ENCODE measurements at places on chromosomes 1 and 21.

- DNase-seq: no peak
Measured at GRCh38 chr1:1274299-1274930, 761 bp upstream of the UBE2J2 start.

DNA sequence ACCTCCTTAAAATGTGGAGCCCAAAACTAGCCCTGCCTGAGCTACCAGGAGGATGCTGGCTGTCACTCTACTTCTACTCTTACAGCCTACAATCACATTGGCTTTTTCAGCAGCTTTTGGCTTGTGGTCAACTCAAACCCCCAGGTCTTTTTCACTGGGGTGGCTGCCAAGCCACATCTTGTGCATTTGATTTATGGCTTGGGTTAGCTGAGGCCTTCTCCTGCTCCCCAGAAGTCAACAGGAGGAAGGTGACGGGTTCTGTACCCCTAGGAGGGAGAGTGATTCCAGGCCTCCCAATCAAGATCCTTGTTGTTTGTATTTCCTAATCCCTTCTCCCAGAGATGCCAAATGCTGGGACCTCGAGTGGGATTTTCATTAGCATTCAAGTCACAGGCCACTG lies 124.3 kb downstream of the LACTBL1 start:
- no peak for DNase-seq

DNA sequence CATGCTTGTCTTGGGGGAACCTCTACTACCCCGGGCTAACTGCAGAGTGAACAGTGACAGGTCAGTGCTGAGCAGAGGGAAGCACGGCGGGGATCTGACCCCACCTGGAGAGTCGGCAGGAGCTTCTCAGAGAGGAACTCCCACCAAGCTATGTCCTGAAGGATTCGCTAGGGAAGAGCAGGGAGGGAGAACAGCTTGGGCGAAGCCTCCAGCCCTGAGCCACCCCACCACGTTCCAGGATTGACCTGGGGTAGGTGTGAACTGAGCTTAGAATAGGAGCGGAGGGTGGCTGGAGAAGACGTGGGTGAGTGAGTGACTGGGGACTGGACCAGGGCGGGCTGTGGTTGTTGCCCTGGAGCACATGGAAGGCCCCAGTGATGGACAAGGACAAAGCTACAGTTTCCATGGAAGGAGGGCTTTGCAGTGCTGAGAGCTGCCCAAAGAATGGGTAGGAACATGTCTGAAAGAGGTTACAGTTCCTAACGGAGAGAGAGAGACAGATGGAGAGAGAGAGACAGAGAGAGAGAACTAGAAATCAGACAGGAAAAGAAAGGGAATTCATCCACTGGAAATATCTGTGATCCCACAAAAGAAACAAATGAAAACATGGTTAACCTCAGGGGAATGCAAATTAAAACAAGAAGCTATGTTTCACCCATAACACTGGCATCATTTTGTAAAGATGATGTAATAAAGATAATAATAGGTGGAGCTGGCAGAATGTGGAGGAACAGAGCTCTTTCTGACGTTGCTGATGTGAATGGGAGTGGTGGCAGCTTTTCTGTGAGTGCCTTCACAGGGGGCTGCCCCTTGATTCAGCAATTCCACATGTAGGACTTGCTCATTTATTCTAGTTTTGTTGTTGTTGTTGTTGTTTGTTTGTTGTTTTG lies 17.2 kb downstream of the BSND start:
- no peak for DNase-seq

- DNase-seq: no peak
Measured at GRCh38 chr1:216700779-216701178, 22.4 kb downstream of the ESRRG start.

- DNase-seq: no peak
Measured at GRCh38 chr1:9599741-9600140, 11.0 kb downstream of the TMEM201 start.

DNA sequence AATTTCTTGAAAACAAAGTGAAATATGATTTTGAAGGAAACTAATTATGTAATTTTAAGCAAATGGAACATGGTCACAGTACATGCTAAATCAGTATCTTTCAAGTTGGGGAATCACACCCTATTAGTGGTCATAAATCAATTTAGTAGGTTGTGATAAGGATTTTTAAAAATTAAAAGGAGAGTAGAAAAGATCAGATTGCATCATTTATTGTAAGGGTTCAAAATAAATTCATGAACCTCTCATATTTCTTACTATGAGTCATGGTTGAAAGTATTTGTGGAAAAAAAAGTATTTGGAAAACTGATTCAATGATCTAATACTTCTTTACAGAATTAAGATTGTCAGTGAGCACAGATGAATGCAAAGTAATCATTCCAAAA lies 14.6 kb downstream of the ADSS2 start:
- DNase-seq: no peak

- no peak for DNase-seq
Measured at GRCh38 chr1:54792686-54793282, 8.3 kb downstream of the TTC22 start.

GRCh38 chr1:225460021-225460736 lies 32.3 kb upstream of the LBR start:
- DNase-seq: no peak

DNA sequence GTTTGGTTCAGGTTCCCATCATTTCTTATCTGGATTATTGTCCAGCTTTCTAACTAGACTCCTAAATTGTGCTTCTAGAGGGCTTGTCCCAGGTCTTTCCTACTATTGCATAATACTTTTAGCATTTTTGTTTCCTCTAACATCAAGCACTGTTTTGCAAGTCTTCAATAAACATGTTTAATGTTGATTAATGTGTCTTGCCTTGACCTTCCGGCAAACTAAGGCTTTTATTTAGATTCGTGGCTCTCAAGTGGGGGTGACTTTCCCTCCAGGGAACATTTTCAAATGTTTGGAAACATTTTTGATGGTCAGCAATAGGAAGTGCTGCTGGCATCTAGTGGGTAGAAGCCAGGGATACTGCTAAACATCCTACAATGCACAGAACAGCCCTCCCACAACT lies 90.7 kb downstream of the RPE65 start:
- no peak for DNase-seq

- no peak for DNase-seq
Measured at GRCh38 chr1:11804666-11805421, 920 bp downstream of the MTHFR start.

GRCh38 chr1:225712391-225712790 lies 59.5 kb upstream of the ENAH start:
- no peak for DNase-seq

DNA sequence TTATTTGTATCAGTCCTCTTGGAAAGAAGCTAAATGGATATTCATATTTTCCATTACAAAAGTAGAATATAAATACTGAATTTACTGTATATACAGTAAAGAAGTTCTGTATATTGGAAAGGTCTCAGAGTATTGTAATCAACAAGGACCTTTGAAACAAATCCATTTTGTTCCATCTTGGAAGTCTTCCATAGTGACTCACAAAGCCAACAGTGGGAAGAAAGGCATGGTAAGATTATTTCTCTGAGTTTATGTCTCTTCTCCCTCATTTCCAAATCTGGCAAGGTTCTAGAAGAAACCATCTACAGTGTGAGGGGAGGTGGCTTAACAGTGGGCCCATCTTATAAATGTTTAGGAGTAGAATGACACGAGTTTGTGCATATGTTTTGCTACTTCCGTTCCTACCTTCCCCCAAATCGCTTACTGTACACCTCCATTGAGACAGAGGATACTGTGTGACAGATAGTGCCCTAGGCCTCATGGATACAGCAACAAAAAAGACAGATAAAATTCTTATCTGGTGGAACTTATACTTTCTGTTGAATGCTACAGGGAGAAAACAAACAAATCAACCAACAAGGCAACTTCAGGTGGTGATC lies 22.1 kb upstream of the SSX2IP start:
- no peak for DNase-seq

DNA sequence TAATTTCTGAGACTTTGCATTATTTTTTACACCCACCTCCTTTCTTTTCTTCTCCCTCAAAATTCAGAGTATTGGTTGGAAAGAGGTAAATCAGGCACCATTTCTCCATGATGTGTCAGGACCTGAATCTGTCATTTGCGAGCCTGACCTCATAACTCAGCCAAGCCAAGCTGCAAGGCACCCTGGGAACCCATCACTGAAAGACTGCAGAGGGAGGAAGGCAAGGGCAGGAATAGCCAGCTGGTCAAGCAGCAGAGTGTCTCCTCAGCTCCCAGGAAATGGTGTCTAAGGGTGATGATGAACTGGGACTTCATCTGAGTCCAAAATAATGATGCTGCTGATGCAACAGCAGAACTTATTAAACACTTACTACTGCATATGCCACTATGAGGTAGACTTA lies 556.6 kb downstream of the OMA1 start:
- no peak for DNase-seq

DNA sequence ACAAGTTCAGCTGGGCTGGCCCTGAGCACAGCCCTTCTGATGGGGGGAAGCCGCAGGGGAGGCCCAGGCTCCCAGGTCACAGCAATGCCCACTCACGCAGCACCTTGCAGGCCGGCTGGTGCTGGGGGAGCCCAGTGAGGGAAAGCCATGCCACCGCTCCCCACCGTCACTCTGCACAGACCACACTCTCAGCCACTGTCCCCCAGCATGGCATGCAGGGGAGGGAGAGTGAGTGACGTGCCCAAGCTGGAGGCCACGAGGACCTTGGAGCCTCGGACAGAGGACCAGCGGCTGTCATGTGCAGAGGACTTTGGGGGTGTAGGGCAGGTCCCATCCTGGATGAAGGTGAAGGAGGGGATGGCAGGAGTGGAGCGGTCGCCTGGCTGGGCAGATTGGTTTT lies 25.1 kb downstream of the SLC45A1 start:
- DNase-seq: no peak

DNA sequence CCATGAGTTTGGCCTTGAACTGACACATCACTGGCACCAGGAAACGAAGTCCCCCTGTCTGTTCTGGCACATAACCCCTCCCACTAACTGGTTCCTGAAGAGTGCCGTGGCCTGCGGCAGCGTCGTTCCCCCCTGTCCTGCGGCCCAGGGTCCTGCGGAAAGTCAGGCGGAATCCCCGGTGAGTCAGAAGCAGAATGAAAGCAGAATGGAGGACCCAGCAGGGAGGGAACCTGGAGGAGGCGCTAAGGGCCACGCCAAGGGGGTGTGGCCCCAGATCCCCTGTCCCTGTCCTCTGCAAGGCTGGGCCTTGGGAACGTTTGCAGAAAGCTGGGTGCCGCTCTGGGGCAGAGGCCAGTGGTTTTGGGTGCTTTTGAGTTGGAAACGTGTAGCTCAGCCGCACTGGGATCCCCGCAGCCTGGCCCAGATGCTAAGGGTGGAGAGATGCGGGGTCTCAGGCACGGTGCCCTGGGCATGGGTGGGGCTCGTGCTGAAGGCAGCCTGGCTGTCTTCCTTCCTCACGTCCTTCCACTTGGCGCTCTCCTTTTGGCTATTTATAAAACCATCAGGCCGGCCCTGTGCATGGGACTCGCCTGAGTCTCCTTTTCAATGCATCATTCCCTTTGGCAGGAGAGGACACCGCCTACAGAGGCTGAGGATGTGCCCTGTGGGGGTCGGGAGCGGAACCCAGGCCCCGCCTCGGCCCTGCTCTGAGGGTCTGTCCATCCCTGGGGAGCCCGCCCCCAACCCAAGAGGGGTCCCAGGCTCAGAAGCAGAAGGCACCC lies 36.2 kb downstream of the TP73 start:
- DNase-seq: no peak

- no peak for DNase-seq
Measured at GRCh38 chr1:54520631-54521321, 27.3 kb upstream of the ACOT11 start.

GRCh38 chr1:164723296-164723798 lies 164.4 kb downstream of the PBX1 start:
- no peak for DNase-seq

Data from activated CD8-positive, alpha-beta memory T cell treated with anti-CD3 and anti-CD28 coated beads for 48 hours (primary cell).